ENCODE measurements at places on chromosomes 3 and 15.

- no peak for DNase-seq
These were observed 18.0 kb upstream of the PLXND1 start for GRCh38 chr3:129624347-129625071.

GRCh38 chr3:155189478-155189877 lies 104.0 kb downstream of the STRIT1 start:
- DNase-seq = no peak

- no peak for DNase-seq
These were observed 13.5 kb downstream of the MAGEL2 start for GRCh38 chr15:23634181-23634580.

DNA sequence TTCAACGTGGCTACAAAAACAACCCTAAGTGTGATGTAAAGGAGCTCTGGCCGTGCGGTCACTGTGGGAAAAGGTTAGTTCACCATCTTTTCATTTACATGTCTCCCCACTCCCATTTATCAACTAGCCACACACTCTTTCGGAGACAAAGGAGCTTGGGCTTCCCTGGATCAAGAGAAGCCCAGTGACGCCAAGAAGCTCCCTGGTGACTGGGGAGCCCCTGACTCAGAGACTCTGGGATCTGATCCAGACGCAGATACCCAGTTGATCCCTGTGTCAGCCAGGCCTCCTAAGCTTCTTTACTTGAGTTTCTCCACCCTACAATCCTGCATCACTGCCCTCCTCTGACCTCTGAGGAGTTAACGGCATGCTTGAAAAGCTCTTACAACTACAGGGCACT lies 43.9 kb downstream of the HEG1 start:
- no peak for DNase-seq

GRCh38 chr3:25235466-25235865 lies 192.6 kb upstream of the RARB start:
- no peak for DNase-seq

DNA sequence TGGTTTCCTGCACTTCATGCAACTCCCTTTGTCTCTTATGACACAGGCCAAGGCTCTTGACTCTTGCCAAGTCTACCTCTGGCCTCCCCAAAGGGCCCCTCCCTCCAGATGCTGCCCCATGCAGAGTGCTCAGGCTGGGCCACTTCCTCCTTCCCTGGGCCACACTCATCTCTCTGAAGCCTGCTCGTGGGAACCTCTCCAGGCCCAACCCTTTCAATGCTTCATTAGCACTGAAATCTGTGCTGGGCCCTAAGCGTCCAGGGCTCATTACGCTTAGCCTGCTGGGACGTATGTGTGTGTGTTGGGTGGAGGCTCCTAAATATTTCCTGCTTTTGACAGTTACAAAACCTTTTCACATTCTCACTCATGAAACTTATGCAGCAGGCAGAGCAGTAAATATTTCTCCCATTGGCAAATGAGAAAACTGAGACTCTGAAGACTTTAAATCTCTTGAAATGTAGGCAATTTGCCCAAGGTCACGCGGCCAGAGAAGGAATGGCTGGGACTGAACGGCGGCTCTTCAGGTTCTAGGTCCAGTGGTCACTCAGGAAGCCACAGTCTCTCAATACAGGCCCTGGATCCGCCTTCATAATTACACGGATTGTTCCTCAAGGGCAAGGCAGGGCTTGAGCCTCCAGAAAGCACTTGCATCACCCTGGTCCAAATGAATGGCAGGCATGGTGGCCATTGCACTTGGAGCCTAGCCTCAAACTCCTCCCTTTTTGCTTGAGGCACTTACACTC lies 241.7 kb upstream of the HES1 start:
- no peak for DNase-seq

GRCh38 chr15:56933410-56933809 lies 15.0 kb downstream of the TCF12 start:
- no peak for DNase-seq

All from DND-41 (cell line).